T-helper 17 cell (primary cell): ENCODE measurements at places on chromosomes 7 and 10. TPM values are rescaled to one million over a fixed set of nuclear protein-coding genes. Genes with fewer than 3 reads are reported as not detected.
A peak's percentile ranks its signal among the peaks of the same experiment; 100 is the strongest.

- no peak for DNase-seq
Observed at GRCh38 chr7:16739863-16740622, 13.5 kb upstream of the TSPAN13 start.

- peak; percentile 9 for DNase-seq
Observed at GRCh38 chr7:131859147-131859821, 302.9 kb upstream of the PODXL start.

DNA sequence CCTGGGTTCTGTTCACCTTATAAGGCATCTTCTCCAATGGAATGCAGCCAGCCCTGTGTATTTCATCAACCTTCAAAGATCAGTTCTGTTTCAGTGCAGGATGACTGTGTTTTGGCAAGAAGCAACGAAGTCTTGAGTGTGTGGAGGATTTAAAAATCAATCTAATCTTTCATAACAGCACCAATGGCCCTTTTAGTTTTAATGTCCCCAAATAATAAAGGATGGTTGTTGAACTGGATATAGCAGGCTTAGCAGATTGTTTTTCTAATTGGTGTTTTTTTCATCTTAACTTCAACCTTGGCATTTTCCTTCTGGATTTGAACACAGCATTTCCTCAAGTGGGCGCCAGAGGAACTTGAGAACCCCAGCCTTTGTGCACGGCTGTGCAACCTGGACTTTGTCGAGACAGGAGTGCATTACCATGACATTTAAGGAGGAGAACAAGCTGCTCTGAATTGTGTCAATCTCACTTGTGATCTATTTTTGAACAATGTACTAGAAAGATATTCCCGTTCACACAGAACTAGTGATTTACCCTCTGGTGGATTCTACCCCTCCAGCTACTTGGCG is 313.3 kb upstream of the AKR1E2 start:
- DNase-seq: no peak

DNA sequence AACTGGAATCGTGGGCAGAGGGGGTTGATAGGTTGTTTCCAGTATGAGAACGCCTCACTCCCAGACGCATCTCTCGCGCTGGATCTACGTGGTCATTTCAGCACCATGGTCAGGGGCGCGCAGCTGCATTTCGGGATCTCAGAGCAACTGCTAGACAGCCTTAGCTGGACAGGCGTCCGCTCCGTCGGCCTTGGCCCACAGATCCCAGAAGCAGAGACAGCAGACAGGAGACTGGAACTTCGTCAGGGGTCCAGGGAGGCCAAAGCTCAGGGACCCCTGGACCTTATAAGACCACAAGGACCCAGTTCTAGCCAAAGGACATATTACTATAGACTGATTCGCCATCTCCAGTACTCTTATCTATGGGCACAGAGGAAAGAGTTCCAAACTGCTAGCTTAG is 5.3 kb downstream of the NEUROG3 start:
- DNase-seq: no peak

DNA sequence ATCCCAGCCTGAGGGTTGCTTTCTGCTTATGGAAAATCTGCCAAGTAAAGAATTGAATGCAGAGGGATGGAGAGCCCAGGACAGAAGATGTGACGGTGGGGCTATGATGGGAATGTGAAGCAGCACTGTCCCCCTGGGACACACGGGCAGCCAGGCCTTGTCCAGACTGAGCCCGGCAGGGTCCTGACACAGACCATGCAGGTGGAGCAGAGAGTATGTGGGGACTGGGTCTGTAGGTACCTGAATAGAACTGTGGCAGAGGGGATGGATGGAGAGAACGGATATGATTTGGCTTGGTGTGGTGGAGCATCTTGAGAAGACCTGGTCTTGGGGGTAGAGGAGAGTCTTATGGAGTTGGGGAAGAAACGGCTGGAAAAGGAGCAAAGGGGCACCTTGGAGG is 732 bp upstream of the LRRC18 start:
- no peak for DNase-seq

DNA sequence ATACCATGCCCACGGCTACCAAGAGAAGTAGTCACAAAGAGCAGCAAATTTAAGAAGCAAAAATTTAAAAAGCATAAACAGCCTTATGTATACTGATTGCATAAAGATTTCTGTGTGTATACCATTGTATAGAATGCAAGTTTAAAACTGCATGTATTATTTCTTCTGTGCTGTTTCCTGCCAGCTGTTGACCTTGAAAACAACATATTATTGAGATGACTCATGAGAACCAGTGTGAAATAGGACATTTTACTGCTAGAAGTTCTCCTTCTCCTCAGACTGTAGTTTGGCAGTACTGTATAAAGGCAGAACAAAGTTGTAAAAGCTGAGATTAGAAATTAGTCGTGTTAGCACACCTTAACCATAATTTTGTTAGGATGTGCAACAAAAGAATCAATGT is 42.3 kb upstream of the SGCE start:
- no peak for DNase-seq

DNA sequence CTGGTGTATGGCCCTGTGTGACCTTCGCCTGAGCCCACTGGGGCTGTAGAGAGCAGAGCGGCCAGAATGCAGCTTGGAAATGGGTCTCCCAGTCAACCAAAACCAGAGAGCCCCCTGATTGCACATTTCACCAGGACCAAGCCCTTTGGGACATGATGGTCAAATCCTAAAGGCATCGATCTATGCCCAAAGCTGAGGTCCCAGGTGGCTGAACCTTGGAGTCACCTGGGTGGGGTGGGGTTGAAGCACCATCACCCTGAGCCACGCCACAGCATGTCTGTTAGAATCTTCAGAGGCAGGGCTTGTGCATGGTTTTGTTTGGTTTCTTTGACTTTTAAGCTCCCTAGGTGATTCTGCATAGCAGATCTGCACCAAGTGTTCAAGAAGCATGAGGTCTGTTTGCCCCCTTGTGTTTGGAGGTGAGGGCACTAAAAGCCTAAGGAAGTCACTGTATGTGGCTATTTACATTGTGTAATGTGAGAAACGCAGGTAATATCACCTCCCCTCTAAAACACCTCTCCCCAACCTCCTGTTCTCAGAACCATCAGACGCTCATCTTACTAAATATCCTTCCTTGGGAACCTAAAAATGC is 9.6 kb downstream of the PKD1L1 start:
- no peak for DNase-seq

DNA sequence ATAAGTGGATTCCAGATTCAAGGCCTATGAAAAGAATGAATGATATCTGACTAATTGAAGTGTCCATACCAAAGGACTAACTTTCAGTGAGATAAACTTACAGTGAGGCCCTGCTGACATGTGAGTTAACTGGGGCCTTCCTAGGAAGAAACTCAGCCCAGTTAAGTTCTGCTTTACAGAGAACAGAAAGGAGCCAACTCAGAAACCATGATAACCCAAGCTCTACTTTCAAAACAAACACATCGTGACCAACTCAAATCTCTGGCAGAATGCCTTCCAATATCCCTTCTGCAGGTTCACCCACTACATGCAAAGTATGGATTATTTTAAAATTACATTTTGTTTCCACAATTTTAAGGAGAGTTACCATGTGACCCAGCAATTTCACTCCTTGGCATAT is 75.8 kb upstream of the MRLN start:
- no peak for DNase-seq

Gene MUC3A
- total RNA-seq: not detected

Gene PNLIPRP2
- total RNA-seq: not detected

DNA sequence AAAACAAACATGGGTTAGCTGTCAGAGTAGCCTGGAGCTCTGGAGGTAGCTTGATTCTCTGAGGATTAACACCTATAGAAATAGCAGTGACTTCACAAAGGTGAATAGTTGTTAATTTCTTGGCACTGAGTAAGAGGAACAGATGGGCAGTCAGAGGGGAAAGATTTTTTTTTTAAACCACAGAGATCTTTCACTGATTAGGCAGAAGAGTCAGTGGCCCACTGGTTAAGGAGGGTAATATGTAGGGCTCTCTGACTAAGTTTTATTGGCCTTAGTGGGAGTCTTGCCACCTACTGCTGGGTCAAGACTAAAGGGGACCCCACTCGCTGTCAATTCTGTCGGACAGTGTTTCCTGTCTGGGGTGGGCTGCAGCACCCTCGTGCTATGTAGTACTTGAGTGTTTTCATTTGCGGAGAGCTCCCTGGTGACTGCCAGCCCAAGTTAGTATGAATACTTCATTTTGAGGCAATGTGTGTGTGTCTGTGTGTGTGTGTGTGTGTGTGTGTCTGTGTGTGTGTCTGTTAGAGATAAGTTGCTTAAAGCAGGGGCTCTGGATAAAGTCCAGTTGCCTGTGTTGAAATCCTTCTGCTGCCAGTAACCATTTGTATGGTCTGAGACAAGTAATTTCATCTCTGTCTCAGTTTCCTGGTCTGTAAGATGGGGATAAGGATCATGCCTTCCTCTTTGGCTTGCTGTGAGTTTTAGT is 145.2 kb downstream of the ARID5B start:
- no peak for DNase-seq

DNA sequence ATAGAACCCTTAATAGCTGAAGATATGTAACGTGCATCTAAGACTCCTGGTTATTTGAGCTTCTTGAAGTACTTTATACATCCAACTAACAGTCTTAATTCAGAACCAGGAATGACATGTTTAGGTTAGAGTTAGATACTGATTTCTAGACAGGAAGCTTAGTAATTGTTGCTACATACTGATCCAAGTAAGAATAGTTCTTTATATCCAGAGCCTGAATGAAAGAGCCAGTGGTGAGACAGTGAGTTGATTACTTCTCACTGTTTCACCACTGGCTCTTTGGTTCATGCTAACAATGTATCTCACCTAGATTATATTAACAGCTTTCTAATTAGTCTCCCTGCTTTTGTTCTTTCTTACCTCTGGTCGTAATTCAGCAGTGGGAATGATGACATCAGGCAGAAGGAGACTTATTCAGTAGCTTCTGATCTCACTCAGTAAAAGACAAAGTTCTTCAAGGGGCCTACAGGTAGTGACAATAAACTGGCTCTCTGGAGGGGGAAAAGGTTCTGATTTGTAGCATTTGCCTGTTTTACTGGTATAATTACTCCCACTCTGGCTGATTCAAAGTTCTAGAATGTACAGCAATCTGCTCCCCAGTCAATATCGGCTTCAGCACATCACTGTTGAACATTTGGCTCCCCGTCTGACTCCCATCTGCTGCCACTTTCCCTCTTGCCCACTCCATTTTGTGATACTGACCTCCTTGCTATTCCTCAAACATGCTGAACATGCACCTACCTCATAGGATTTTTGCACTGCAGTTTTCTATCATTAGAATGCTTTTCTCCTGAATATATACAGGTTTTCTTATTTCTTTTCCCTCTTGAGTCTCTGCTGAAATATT is 29.1 kb downstream of the MCU start:
- DNase-seq: no peak

Gene TLX1
- total RNA-seq: not detected

- no peak for DNase-seq
Observed at GRCh38 chr10:50426485-50426884, 175.2 kb upstream of the ASAH2 start.

Gene TCAF1
- total RNA-seq: 9.5 TPM

- DNase-seq: no peak
Observed at GRCh38 chr10:121873236-121873635, 54.6 kb downstream of the ATE1 start.

GRCh38 chr10:132172091-132173066 is 14.4 kb upstream of the DPYSL4 start:
- no peak for DNase-seq

Gene HABP2
- total RNA-seq: not detected

GRCh38 chr10:131998845-131999681 is 17.3 kb upstream of the BNIP3 start:
- DNase-seq: no peak

DNA sequence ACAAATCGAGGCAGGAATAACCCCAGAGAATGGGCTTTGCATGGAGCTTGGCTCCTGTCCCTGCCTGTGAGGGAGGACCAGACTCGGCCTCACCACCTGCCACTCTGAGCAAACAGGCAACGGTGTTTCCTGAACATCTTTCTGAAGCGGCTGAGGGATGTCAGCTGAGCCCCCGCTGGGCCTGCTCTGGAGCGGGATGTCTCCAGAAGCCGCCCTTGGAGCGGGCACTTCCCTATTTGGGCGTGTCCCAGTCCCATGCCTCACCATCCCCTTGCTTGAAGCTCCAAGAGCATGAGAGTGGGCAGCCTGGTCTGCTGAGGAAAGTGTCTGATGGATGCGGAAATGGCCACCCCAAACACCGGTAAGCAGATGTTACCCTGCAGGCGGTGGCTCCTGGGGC is 10.2 kb downstream of the ALKBH4 start:
- DNase-seq: no peak

Gene ZNF679
- not detected for total RNA-seq

DNA sequence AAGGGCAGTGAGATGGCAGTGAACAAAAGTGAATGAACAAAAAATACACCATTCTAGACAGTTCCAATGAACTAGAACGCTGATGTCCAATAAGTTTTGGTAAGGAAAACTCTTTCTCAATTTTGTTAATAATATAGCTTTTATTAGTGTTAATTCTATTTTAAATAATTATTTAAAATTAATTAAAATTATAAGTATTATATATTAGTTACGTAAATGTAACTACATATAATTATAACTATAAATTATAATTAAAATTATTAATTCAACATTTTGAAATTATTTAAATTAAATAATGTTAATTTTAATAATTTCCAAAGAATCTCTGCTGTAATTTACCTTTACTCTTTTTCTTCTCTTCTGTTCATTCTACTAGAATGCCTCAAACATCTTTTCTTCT is 5.4 kb downstream of the SRI start:
- DNase-seq: no peak

- DNase-seq: no peak
Observed at GRCh38 chr10:49299816-49300139, 808 bp downstream of the C10orf71 start.

DNA sequence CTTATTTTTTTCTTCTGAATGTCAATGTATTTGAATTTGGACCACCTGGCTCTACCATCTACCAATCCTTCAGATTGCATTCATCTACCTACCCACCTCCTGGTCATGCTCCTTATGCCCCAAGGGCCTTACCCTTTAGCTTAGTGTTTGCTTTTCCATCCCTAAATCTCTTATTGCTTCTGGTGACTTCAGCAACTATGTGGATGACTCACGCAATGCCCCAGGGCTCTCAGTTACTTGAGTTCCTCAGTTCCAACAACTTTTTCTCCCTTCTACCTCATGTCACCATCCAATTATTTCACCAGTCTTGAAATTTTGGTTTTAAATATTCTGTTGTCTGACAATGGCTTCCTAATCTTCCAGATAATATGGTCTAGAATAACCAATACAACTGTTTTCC is 118.9 kb downstream of the CFAP58 start:
- DNase-seq: no peak
